ENCODE measurements at places on chromosomes 6 and 20.

GRCh38 chr6:161003336-161003735, 11.8 kb downstream of the MAP3K4 start:
- no peak for DNase-seq

GRCh38 chr6:96727144-96727543, 110.1 kb downstream of the GPR63 start:
- no peak for DNase-seq

DNA sequence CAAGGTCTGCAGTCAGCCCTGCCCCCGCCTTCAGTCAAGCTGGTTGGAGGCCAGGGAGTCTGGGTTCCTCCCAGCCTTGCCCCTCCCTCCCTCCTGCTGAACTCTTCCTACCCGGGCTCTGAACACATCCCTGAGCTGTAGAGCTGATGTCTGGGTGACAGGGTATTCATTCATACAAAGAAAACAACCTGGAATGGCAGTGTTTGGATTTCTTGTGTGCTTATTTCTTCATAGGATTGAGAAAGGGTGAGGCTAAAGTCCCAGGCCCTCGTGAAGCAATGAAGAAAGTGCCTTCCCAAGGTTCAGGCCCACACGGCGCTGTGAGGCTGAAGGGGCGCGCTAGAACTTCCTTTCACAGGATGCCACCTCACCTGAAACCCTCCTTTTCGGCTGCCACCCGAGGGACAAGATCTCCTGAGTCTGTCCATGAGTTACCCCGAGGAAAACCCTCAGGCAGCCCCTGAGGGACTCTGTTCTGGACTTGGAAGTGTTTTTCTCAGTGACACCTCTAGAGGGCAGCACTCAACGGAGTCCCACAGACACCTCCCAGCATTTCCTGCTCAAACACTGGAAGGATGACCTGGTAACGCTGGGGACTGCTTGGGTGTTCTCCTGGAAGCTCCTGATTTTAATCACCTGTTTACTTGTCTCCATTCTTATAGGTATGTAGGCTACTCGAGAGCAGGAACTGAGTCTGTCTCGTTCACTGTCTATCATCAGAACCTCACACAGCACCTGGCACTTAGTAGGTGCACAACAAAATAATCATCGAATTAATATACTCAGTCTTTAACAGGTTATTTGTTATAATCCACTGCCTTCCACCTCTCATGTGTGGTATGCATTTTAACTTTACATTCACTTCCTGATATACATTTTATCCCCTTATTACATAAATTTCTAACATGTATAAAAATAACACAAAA, 11.8 kb upstream of the GSTA1 start:
- peak; percentile 3 for DNase-seq

DNA sequence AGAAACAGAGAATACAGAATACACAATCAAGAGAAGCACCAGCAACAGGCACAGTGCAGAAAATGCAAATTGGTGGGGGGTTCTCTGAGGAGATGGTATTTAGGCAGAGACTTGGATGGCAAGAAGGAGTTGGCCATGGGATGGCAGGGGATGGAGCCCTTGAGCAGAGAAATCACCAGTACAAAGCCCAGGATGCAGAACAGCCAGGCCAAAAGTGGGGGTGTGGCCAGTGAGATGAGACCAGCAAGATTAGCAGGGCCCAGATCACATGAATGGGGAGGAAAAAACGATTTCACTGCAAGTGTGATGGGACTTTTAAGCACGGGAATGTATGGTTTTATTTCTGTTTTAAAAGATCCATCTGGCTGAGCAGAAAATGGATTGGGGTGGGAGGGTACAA, 63.4 kb downstream of the TRAM2 start:
- DNase-seq, result no peak

DNA sequence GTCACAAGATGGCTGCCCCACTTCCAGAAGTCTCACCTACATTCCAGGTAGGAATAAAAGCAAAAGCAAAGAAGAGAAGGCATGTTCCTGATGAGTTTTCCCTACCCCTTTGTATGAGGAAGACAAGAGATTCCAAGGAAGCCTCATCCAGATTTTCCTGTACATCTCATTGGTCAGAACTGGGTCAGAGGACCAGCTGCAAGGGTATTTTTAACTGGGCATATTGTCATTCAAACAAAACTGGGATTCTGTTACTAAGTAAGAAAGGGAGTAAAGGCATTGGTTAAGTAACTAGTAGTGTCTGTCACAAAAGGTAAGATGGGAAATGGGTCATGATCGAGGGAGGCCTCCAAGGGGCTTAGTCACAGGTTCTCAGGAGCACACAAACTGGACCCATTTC, 28.2 kb upstream of the RIMS4 start:
- DNase-seq, result no peak

GRCh38 chr6:151294561-151295101, 54.9 kb downstream of the AKAP12 start:
- DNase-seq, result no peak

- no peak for DNase-seq
Observed at GRCh38 chr20:38214256-38215193, 46.0 kb downstream of the KIAA1755 start.

All from activated T-helper 9 cell treated with anti-CD3 and anti-CD28 coated beads, Interleukin-2, amount 50 U/mL, for 16 hours (primary cell).